Stimulated activated CD8-positive, alpha-beta memory T cell treated with anti-CD3 and anti-CD28 coated beads, Interleukin-7, amount 100 ng/mL, for 48 hours (primary cell): ENCODE measurements at places on chromosomes 3 and 15.

GRCh38 chr3:38516669-38517068, 20.5 kb downstream of the EXOG start:
- DNase-seq = no peak

- no peak for DNase-seq
These were observed 60.2 kb downstream of the MAP3K13 start for GRCh38 chr3:185423178-185423577.

DNA sequence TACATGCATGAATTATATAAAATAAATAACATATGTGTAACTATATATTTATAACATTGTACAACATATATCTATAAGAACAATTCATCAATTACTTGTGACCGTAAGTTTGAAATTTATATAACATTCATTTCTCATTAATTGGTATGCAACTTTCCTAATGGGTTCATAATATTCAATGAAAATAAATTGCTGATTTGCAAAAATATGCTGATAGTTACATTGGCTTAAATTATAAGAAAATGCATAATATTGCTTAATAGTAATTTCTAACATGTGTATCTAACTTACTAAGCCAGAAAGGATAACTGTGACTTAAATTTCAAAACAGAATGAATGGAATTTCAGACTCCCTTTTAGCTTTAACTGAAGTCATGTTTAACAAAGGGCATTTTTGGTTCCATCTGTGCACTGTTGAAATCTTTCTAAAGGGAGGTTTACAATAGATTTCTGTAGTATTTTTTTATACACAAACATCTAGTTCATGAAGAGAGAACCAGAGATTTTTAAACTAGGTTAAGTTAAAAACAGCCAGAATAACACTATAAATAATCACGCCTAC, 310.9 kb downstream of the TBC1D5 start:
- no peak for DNase-seq

GRCh38 chr3:177136741-177137140, 60.5 kb downstream of the TBL1XR1 start:
- no peak for DNase-seq

- no peak for DNase-seq
These were observed 64.5 kb downstream of the CERS3 start for GRCh38 chr15:100464256-100464655.

GRCh38 chr3:12316253-12316652, 27.4 kb downstream of the PPARG start:
- DNase-seq = no peak

DNA sequence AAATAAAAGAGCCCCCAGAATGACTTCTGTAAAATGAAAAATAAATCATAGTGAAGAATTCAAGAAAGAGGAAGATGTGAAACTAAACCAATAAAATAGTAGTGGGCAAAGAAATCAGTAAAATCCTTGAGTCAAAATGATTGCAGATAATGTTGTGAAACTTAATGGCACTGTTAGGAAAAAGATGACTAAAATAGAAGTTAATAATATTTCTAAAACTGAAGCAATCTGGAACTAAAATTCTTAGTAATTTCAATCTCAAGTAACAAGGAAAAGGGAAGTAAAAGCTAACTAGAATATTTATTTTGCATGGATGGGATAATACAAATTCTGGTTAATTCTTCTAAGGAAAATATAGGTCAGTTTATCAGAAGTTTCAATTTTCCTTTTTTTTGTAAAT, 84.6 kb downstream of the TMCO5A start:
- no peak for DNase-seq

- no peak for DNase-seq
These were observed 687 bp downstream of the GPR176 start for GRCh38 chr15:39919411-39919747.
